Activated CD4-positive, CD25-positive, alpha-beta regulatory T cell treated with anti-CD3 and anti-CD28 coated beads, Interleukin-2, amount 50 U/mL, for 72 hours (primary cell): ENCODE measurements at places on chromosomes 11 and 22.

GRCh38 chr11:37572491-37573171 is 974.6 kb upstream of the RAG2 start:
- DNase-seq, result no peak

DNA sequence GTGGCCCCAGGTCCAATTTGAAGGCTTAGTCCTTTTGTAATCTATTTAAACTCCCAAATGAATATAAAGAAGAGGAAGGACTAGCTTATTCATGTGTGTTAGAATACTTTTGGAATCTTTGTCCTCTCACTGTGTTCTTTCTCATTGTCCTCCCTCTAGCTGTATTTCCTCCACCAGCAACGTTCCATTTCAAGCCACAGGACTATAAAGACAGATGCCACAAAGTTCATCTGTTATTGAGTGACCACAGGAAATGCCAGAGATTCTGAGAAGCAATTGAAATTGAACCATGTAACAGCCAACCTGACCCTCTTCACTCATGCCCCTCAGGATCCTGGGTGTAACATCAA is 336.6 kb upstream of the API5 start:
- DNase-seq, result no peak

DNA sequence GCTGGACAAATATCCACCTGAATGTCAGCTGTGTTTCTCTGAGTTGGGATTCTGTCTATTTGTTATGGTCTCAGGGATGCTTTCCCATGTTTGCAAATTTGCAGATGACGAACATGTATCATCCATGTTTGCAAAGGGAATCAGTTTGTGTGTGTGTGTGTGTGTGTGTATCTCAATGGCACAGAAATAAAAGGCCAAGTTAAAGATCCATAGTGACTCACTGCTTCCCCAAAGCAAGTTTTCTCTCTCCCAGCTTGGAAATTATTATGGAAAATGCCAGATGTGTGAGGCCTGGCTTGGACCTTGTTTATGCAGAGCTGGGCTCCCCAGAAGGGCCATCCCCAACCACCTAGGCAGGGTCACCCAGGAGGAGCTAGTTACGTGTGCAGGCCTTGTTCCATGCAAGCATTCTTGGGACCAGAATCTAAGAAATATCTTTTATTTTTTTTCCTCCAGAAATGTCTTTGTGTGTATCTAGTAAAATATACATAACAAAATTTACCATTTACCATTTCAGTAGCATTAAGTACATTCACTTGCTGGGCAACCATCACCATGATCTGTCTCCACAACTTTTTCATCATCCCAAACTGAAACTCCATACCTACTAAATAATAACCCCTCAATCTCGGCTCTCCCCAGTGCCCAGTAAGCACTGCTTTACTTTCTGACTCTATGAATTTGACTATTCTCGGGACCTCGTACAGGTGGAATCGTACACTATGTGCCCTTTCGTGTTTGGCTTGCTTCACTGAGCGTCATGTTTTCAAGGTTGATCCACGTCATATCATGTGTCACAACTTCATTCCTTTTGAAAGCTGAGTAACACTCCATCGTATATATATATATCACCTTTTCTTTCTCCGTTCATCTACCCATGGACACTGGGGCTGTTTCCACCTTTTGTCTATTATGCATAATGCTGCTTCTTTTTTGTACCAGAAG is 56.6 kb upstream of the WNT7B start:
- DNase-seq, result no peak

- no peak for DNase-seq
Observed at GRCh38 chr22:48354096-48354495, 1473.6 kb downstream of the BRD1 start.

DNA sequence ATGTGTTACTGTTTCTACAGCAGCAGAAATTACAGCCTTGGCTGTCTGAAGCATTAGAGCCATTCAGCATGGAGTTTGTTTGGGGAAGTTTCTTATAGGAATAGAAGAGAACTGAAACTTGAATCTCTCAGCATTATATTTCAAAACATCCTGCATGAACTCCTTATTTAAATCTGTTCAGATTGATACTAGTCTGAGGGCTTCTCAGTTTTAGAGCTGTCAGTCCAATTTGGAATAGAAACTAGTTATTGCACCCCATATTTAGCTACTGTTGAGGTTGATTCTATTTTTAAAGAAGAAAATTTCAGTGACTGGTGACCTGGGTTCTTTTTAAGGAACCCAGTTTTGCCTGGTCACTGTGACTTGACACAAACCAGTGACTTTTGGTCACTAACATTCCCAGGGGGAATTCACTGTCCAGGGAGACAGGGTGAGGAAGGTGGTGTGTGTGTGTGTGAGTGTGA is 126.0 kb upstream of the TTC12 start:
- no peak for DNase-seq

DNA sequence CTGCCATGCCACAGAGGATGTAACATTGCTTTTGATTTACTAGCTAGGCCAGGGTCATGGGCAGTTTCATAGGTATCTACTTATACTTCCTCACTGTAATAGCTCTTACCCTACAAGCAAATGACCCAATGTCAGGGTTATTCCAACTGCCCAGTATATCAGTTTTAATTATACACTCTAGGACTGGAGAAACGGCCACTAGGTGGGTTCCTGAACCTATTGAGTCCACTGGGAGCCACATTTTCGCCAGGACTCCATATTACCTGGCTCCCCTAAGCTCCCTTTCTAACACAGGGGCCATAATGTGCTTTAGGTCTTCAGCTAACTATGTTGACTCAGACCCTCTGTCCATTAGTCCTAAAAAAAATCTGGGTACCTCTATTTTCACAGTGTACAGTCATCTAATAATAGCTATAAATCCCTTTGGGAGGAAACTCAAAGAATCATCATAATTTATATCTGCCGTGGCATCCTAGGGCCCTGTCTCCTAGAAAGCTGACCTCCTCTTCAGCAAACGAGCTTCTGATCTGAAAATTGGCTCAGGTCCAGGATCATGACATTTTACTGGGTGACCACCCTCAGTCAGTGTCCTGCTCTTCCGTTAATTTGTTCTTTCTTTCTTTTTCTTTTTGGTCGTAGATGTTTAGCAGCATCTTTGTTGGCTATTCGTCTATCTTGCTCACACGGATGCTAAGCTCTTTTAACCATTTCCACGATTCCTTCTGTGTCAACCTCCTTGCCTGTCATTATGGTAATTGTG is 244.3 kb downstream of the FAM76B start:
- DNase-seq, result no peak

- DNase-seq, result no peak
Observed at GRCh38 chr11:68753300-68753699, 2.0 kb upstream of the TESMIN start.

DNA sequence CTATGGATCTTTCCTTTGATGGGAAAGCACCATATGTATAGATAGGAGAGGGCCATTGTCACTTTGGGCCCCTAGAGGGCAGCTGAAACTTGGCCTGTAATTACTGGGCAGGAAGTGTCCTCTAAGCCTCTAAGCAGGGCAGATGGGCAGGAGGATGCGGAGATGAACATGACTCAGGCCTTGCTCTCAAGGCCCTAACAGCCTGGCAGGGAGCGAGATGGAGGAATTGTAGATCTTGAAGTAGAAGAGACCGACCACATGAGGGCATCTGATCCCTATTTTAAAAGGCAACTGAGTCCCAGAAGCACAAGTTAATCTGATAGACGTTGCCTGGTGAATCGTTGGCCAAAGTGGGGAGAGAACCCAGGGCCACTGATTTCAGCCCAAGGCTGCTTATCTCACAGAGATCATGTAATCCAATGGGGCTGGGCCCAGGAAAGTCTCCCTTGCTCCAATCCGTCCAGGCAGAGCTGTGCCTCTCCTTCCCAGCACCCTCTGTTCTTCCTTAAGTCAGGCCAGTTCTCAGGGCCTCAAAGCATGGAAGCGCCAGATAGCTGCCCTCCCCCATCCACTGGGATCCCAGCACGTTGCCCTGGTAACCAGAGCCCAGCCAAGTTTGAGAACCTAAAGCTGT is 2.5 kb upstream of the SEPTIN3 start:
- DNase-seq, result peak; percentile 39

- no peak for DNase-seq
Observed at GRCh38 chr11:16859651-16860050, 121.2 kb downstream of the C11orf58 start.

DNA sequence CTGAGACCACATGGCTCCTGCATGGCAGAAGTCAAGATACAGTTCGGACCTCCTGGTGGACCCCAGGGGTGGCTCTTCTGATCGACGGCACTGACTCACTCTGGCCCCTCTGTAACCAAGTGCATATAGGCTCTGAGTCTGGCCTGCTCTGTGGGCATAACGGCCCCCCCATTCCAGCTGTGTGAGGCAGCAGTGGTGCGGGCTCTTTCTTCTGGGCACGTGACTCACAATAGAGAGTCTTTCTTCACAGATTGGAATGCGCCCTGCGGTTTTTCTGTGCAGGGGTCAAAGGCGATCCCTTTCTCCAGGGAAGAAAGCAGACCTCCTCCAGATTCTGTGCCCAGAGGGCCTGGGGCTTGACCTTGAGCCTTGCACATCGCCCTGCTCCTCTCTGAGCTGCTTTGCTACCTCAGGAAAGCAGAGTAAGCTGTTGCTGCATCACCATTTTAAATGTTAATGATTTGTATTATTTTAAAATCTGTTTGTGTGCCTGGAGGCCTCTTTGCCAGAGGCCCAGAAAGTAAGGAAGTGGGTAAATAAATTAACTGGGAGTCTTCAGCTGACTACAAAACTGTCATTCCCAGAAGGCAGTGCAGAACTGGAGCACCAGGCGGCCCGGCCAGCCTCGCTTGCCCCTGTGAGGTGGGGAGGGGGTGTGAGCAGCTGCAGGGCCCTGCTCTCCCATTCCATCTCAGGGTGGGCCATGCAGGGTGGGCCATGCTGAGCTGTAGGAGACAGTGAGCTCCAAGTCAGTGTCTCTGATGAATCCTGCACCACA is 199.0 kb downstream of the GRIK4 start:
- DNase-seq, result no peak

DNA sequence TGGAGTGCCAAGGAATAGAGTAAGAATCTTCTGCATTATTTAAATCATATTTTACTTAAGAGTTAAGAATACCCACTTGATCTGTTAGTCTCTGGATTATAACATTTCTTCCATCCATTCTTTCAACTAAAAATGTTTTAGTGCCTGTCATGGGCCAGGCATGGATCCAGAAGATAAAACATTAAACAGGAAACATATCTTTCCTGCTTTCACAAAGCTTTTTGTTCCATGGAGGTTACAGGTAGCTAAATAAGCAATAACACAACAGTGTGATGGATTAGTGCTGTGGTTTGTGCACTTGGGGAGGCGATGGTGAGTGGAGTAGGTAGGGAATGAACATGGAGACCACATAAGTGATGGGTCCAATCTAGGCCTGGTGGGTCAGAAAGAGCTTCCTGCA is 258.5 kb downstream of the DDX10 start:
- DNase-seq, result no peak

GRCh38 chr11:125978778-125979407 is 33.0 kb downstream of the VSIG10L2 start:
- no peak for DNase-seq

DNA sequence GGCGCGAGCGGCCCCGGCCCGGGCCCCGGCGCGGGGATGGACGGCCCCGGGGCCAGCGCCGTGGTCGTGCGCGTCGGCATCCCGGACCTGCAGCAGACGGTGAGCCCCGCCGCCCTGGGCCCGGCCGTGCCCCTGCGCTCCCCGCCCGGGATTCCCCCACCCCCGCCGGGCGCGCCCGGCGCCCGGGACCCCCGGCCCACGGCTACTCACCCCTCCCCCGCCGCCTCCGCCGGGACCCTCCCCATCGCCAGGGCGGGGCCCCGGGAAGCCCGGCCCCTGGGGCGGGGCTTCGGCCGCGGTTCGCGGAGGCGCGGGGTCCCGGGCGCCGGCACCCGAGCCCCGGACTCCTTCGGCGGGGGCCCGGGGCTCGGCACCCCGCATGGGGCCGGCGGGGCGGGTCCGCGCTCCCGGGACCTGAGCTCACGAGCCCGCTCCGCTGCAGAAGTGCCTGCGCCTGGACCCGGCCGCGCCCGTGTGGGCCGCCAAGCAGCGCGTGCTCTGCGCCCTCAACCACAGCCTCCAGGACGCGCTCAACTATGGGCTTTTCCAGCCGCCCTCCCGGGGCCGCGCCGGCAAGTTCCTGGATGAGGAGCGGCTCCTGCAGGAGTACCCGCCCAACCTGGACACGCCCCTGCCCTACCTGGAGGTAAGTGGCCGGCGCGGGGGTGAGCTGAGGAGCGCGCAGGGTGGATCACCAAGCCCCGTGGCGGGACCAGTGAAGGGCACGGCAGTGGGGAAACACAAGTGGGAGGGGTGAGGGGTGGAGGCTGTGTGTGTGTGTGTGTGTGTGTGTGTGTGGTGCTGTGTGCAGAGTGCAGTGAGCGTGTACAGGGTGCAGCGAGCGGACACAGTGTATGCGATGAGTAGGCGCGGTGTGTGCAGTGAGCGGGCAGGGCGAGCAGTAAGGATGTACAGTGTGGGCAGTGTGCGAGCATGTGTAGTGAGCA is 2.3 kb downstream of the SHANK3 start:
- DNase-seq, result no peak

GRCh38 chr11:66281776-66282467 is 3.9 kb downstream of the CNIH2 start:
- peak; percentile 52 for DNase-seq

GRCh38 chr11:64384028-64384737 is 25.2 kb downstream of the RPS6KA4 start:
- no peak for DNase-seq

DNA sequence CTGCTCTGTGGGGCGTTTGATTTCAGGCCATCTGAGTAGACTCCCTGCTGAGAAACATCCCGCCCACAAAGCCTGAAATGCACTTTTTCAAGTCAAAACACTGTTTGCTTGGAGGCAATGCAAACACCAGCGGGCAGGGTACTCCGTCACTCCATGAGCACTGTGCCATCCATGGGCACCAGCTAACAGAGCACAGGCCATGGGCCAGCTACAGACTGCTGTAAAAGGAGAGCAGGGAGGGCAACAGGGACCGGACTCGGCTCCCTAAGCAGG is 16.6 kb upstream of the EFCAB6 start:
- no peak for DNase-seq

DNA sequence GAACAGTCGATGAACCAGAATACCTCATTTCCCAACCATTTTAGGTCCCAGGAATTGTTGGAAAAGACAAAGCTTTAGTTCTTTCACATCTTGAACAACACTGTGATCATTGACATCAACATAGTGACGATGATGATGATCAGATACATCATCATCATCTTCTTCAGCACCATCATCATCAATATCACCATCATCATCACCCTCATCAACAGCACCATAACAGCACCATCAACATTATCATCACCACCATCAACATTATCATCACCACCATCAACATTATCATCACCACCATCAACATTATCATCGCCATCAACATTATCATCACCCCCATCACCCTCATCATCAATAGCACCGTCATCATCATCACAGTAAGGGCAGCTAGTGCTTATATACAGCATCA is 8.8 kb downstream of the SCUBE1 start:
- DNase-seq, result no peak

DNA sequence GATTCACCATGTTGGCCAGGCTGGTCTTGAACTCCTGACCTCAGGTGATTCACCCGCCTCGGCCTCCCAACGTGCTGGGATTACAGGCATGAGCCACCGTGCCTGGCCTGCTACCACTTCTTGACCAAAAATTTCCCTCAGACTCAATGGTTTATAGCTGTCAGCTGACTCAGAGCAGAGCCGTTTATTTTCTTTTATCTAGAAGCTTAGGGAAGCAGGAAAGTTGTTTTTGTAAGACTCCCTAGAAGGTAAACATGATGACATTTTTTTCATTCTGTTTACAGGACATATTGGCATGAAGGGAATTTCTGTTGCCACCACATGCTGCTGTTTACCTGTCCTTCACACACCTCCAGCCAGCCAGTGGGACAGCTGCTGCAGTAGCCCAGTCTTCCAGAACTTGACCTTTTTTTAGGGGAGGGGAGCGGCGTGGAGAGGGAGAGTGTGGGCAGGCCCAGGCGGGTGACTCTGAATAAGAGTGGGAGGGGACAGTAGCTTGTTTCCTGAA is 56.1 kb upstream of the PTPRJ start:
- no peak for DNase-seq
